NCI-H526 (cell line): ENCODE measurements at places on chromosomes 16 and 17.

DNA sequence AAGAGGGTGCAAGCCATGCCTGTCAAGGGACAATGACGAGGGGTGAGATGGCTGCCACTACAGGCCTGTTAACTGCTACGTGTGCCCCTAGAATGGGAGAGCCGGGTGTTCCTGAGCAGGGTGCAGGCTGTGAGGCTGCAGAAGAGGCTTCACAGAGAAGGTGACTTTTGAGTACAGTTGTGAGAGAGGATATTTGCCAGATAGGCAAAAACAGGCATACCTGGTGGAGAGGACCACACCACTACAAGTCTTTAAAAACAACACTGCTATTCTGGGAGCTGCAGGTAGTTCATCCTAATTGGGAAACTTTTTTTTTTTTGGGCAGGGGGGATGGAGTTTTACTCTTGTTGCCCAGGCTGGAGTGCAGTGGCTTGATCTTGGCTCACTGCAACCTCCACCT is 50.7 kb upstream of the ICAM2 start:
- no peak for DNase-seq

- DNase-seq, result peak; percentile 23
Measured at GRCh38 chr17:68033636-68034451, 1.7 kb upstream of the KPNA2 start.

DNA sequence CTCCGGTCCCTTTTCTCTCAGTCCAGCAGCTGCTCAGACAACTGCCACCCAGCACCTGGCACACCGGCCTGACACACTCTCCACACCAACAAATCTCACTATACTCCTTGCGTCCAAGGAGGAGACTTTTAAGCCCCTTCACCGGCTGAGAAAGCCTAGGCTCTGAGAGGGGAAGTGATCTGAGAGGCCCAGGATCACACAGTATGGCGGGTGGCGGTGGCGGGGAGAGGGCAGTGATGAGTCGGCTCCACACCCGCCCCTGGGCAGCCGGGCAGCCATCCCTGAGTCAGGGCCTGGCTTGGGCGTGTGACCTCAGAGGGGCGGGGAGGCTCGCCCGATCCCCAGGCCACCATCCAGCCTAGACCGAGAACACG is 569 bp downstream of the FLII start:
- peak; percentile 59 for DNase-seq

DNA sequence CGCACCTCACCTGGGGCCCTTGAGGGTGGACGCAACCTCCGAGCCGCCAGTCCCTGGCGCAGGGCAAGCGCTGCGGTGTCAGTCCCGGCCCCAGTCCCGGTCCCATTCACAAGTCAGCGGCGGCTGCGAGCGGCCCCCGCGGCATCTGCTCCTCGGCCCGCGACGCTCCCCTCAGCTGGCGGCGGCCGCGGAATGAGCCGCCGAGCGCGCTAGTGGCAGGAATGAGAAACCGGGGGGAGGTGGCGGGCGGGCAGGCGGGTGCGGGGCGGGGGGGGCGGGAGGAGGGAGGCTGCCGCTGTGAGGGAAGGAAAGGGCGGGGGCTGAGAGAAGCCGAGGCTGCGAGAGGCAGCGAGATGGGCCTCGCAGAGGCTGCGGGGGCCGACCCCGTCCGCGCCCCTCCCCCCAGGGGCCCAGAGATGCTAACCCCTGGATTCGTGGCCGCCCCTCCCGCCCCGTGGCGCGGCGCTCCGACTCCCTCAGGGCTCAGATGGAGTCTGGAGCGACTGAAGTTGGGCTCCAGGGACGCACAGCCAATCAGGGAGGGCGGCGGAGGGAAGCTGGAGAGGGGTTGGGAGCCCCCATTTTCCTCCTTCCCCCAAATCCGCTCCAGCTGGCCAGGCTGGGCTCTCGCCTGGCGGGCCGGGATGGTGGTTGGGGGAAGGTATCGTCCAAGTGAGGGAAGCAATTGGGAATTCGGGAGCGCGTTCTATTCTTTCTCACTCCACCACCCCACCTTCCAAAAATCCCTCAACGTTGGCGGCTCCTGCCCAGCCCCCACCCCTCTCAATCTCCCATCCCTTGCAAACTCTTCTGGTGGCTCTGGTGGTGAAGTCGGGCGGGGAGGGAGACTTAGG is at the start of gene CDH11:
Gene CDH11, minus strand, starts transcription at position 194 of the 854 bp plus-strand sequence. CDS start 117,194 bp downstream, outside the sequence.
- peak; percentile 23 for DNase-seq

DNA sequence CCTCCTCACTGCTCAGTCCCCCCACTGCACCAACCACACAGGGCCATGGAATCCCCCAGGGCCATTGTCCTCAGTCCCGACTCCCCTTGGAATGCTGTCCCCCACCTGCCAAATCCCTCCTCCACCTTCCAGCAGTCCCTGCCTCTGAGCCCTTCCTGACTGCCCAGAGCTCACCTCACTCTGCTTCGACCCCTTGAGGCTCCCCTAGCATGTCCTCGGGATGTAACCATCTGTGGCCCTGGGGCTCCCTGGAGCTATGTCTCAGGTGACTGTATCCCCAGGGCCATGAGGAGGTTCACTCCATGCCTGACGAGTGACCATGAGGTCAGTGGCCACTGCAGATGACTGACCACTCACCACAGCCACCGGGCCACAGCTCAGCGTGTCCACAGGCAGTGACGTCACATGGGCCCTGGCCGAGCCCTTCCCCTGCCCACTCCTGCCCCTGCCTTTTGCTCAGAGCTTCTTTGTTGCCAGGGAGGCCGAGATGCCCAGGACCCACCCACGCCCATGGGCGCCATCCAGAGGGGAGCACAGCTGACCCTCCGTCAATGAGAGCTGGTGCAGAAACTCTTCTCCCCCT is 7.7 kb upstream of the PIEZO1 start:
- DNase-seq, result no peak

DNA sequence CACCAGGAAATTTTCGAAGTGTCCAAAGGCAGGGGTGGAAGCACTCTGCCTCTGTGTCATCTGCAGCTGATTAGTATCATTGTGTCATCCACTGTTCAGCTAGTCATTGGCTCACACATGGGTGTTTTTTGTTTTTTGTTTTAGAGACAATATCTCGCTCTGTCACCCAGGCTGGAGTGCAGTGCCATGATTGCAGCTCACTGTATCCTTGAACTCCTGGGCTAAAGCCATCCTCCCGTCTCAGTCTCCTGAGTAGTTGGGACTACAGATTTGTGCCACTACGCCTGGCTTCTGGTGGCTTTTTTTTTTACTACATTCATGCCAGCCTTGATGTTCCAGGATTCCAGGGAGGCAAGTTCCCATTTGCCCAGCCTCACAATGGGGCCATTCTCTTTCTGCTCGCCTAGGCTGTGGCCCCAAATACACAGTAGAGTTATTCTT is 32.5 kb upstream of the MYO18A start:
- DNase-seq, result no peak

- DNase-seq, result no peak
Measured at GRCh38 chr17:16875662-16876061, 96.3 kb downstream of the TNFRSF13B start.

DNA sequence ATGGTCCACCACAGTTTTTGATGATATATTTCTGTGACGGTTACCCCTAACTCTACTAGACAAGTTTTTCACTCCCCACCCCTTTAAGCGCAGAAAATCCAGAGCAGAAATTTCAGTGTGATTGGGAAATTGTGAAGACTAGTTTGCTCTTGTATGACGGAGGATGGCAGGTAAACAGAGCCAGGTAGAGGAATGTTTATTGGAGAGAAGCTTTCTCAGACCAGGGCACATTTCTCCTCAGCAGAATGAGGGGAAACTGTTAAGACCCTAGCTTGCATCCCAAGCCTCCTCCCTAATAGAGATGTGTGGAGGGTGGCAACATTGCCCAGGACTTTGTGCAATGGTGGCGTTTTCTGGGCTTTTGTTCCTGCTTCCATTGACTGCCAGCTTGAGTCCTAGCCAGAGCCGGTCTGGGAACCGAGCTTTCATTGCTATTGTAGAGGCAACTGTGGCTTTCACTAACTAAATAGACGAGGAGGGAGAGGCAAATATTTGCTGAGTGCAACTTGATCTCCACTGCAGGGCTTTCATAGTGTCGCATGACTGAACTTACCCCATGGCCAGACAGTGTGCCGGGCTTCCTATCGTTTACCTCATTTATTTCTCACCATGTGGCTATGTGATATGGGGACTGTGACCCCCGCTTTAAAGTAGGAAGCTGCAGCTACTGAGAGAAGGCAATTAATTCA is 159.6 kb upstream of the MPHOSPH6 start:
- peak; percentile 86 for DNase-seq

GRCh38 chr17:17156107-17156506 is 50.0 kb downstream of the PLD6 start:
- DNase-seq, result peak; percentile 75

DNA sequence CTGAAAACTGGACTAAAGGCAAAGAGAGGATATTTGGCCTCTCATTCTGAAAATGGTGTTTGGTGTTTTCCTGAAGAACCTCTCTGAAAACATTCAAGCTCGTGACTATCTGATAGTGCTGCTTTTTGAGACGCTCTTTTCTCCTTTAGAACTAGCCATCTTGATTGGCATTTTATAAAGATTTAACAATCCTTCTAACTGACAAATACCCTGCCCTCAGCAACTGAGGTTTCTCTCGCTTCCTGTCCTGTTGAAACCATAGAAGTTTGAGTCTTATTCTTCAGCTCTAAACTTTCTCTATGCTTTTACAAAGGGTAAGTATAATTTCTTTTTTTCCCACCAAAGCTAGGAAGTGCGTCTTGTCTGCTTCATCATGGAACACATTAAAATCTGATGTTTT is 13.3 kb downstream of the CNEP1R1 start:
- no peak for DNase-seq

DNA sequence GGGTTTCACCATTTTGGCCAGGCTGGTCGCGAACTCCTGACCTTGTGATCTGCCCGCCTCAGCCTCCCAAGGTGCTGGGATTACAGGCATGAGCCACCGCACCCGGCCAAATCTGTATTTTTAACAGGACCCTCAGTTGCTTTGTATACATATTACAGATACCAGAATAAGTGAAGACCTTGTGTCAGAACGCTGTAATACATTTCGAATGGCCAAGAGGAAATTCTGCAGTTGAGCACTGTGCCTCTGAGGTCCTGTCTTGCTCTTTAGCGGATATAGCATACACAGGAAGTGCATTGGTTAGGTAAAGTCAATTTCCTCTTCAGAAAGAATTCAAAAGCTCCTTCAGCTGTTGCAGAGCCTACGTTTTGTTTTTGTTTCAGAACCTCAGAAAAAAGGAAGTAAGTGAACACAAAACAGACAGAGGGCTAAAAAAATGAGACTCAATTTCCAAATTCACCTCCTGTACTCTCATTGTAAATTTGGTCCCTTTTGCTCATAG is 15.7 kb downstream of the CRLF3 start:
- DNase-seq, result no peak

GRCh38 chr16:463071-463470 is 37.6 kb downstream of the RAB11FIP3 start:
- DNase-seq, result no peak

DNA sequence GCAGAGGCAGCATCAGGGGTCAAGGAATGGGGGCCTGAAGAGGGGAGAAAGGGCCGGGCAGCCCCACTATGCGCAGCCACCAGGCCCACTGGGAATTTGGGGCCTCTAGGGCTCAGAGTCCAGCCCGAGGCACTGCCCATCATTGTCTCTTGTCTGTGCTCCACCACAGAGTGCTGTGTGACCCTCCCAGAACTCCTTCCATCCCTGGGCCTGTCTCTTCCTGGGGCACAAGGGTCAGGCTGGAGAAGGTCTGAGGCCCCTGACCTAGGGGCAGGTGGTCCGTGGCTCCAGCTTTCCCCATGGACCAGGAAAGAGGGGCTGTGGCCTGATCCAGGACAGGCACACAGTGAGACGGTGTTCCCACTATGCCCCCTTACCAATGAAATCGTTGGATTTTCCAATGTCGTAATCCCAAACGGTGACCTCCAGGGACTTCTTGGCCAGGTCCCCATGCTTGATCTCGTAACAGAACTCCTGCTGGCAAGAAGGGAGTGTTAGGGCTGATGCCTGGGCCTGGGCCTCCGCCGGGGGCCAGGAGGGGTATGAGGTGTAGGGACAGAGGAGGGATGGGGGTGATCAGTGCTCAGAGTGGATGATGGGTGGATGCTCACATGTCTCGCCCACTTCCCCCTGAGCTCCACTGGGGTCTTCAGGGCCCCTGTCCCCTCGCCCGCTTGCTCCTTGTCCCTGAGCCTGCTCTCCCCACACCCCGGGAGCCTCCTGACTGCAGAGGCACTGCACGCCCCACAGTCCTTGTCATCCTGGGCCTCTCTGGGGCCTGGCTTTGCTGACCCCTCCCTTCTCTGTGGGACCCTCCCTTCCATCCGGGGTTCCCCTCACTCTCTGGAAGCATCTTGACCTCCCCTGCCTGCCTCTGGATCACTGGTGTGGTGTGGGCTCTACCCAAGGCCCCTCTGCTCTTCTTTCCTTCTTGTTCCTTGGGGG is 10.7 kb downstream of the SCGB1C2 start:
- DNase-seq, result no peak

DNA sequence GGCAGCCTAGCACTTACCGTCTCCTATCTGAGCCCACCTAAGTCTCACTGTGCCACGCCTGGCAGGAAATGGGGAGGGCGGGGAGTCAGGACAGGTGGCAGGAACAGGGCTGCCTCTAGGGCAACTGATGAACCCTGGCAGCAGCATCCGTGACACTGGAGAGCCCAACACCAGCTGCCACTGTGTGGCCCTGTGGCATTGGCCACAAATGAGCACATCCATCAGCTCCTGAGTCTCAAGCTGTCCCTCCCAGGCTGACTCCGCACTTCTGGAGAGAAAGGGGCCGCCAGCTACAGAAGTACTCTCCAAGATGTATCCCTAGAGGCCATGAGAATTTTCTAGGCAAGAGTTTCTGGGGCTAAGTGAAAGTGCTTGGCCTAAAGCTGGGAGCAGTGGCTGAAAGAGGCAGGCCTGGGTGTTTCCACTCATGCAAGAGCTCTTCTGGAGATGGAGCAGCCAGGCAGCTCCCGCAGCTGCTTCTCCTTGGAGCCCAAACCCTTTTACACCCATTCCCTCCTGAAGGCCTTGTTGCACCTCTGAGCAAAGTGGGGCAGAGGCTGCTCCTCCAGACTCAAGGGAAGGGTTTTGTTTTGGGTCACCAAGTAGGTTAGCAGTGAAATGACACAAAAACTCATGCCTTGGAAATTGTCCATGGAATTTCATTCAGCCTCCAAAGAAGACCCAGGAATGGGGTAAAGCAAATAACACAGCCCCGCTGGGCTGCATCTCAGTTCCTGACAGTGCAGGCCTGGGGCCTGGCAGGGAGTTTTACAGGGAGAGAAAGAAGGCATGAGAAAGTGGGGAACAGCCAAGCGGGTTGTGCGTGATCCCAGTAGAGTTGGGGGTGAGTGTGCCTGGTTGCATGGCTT is 25.8 kb downstream of the PEMT start:
- no peak for DNase-seq

DNA sequence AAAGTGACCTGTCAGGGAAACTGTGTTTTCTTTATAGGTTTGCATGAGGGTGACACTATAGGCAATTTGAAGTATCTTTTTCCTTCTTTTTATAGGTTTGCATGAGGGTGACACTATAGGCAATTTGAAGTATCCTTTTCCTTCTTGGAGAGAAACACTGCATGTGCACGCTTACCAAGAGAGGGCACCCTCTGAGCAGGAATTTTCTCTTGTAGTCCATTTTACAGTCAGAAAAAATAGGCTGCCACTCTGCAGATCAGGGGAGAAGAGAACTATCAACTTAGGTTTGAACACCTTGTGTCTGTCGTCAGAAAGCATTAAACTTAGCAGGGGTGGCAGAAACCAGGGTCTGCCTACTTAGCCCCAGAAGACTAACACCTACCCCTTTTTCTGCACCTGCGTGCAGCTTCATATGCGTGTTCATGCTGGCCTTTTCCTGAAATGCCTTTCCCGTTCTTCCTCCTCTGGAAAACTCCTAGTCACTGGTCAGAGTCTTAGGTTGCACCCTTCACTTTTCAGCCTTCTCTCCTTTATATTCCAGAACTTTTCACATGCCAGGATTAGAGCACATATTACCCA is 16.4 kb upstream of the SMIM36 start:
- peak; percentile 57 for DNase-seq

GRCh38 chr17:48024149-48025039 is 13.2 kb downstream of the COPZ2 start:
- DNase-seq, result peak; percentile 45
